Sciatic nerve (tissue), 2 donors: ENCODE measurements at places on chromosomes 6 and 20. TPM values are rescaled to one million over a fixed set of nuclear protein-coding genes. Genes with fewer than 3 reads are reported as not detected.

DNA sequence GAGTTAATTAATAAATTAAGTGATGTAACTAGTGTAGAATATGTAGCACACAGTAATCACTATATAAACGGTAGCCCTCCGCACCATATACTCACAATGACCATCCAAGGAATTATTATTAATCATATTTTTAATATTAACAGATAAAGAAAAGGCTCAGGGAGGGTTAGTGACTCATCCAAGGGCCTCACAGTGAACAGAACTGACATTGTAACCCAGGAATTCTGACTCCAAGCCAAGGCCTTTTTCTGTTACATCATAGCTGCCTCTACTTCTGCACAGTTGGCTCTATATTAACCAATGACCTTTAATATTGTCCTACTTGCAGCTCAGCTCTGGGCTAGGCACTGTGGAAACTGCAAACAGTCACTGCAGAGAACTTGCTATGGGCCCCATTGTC is 117.5 kb upstream of the SIRPG start:
- DNase-seq, result no peak

GRCh38 chr6:47239546-47239945 is 70.2 kb downstream of the TNFRSF21 start:
- no peak for DNase-seq

DNA sequence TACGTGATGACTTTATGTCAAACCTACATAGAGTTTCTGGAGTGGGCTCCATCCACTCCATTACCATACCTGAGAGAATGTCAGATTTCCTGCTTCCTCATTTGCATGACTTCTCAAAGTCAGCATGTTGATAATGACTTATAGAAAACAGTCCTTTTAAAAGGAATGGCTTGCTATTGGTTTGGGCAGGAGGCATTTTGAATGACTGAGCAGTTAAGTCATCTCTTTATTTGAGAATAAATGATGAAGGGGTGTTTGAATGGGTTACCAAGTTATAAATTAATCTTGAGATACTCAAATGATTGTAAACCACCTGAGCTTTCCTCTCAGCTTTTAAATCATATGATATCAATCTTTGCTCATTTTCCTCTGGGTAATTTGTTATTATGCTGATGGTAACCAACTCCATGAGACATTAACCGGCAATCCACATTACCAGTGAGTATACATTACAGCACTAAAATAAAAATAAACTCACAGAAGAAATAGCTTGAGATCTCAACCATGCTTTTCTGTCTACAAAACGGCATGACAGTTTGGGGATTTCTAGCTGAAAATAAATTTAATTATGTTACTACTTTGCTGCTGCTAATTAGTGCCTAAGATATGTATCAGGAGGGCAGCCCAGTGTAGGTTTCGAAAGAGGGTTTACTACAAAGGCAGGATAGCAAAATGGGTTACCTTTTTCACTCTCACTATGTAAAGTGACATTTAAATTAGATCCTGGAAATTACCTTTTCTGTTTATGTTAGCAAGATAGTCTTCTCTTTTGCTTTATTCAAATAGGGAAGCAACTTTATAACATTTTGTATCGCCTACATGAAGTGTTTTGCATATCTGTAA is 78.8 kb downstream of the RPS12 start:
- no peak for DNase-seq

DNA sequence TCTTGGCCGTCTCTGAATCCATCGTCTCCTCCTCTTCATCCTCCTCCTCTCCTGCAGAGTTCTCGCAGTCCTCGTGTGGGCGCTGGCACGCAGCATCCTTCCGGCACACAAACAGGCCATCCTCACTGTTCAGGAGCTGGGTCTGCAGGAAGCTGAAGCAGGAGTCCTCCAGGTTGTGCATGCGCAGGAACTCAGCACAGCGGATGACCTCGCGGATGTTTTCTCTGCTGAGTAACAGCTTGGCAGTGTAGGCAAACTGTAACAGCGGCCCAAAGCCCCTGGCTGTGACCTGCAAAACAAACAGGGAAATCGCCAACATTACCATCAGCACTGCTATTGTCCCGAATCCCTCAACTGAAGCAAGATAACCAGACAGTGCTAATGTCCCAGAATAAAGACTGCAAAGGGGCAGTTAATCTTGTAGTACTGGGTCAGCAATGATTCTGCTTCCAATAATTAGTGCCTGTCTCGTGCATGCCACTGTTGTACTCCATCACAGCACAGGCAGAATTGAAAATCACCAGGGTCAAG is 57.4 kb downstream of the GJA10 start:
- no peak for DNase-seq

GRCh38 chr6:84641076-84641475 is 123.3 kb downstream of the TBX18 start:
- no peak for DNase-seq

DNA sequence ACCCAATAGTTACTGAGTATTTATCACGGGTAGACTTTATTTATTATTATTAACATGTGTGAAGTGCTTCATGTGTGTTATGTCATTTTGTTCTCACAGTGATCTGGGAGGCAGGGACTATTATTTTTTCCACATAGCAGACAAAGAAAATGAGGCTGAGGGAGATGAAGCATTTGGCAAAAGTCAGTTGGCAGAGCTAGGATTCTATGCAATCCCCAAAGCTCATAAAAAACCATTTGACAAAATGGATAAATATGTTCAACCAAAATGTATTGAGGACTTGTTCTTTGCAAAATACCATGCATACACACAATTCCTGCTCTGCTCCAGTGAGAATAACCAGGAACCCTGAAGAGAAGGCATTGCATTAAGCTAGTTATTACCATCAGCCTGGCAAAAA is 184.4 kb downstream of the HS3ST5 start:
- no peak for DNase-seq

- no peak for DNase-seq
These were observed 13.3 kb upstream of the ITPR3 start for GRCh38 chr6:33607784-33608161.

DNA sequence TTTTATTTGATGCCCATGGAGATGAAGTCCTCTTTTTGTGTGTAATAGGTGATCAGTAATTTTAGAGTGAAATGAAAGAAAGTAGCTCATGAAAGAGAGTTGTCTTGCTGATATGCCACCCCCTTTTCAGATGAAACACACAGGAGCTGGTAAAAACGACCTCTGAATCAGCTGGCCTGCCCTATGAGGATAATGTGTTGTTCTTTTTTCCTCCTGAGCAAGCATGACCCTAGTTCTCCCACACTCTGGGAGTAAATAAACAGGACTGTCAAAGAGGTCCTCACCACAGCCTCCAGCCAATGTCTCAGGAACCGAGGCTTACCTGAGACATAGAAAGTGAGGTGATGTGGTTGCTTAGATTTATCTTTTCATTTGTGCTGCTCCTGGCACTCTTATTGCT is 29.5 kb downstream of the GPX5 start:
- no peak for DNase-seq

DNA sequence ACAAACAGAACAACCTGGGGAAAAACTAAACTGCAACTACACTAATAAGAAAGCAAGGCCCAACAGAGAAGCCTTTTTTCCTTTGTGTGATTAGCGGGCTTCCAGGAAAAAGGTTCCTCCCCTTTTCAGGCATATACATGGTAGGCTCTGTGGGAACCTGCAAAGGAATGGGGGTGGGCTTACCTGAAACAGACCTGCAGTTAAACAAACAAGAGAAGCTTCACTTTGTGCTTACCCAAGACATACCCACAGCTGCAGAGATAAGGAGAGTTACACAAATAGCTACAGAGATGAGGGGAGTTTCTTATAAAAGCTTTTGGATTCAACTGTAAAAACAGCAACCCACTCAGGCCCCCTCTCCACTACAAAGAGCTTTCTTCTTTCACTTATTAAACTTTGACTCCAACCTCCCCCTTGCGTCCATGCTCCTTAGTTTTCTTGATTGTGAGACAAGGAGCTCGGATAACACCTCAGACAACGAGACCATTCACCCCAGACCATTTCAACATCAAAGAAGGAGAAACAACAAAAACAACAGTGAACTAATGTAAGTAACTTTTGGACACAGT is 30.9 kb downstream of the RNF146 start:
- DNase-seq, result no peak

Gene ZC3H12D
- total RNA-seq, result 1.6 TPM

Gene TCP11
- not detected for total RNA-seq

Gene PSMF1
- total RNA-seq, result 187 TPM

Gene PAX1
- total RNA-seq, result 0.27 TPM

Gene TCF15
- 2.1 TPM for total RNA-seq

Gene PRL
- 0.36 TPM for total RNA-seq
